HS-5 (cell line): ENCODE measurements at places on chromosomes 5 and 9.

DNA sequence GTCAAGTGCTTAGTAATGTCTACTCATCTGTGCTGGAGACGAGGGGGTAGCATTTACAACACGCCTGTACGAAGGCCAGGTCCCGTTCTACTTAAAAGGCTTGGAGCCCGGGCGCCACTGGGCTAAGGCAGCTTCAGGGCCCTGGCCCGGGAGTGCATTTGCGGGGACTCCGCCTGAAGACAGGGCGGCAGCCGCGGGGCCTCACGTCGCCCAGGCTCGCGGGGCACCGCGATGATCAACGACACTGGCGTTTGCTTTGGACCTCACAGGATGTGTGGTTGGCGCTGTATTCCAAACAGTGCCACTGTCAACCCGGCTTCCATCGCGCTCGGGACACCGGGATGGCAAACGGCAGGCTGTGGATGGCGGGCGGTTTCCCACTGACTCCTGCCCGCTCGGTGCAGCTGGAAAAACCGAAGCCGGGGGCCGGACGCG lies 1.1 kb upstream of the TENT4A start:
- DNase-seq: no peak

GRCh38 chr9:33988219-33988890 lies 60.3 kb downstream of the UBAP2 start:
- DNase-seq: no peak

GRCh38 chr5:110086658-110087388 lies 397.1 kb downstream of the MAN2A1 start:
- peak; percentile 86 for DNase-seq

DNA sequence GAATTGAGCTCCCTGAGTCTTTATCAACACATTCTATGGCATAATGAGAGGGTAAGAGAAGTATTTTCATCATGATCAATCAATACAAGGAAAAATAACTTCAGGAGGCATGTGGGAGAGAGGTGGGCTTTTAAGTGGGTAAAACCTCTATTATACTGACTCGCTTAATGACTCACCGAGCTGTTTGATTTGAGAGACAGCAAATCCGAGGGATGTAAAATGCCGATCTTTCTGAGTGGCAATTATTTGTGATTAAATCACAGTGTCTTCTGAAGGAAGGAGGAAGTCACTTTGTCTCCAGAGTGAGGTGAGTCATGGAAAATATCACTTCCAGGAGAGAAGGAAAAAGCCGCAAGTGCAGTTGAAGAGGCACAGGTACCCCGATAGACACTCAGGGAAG lies 320.4 kb downstream of the DRD1 start:
- DNase-seq: no peak

- no peak for DNase-seq
Measured at GRCh38 chr9:123377211-123377971, 21.4 kb downstream of the CRB2 start.

DNA sequence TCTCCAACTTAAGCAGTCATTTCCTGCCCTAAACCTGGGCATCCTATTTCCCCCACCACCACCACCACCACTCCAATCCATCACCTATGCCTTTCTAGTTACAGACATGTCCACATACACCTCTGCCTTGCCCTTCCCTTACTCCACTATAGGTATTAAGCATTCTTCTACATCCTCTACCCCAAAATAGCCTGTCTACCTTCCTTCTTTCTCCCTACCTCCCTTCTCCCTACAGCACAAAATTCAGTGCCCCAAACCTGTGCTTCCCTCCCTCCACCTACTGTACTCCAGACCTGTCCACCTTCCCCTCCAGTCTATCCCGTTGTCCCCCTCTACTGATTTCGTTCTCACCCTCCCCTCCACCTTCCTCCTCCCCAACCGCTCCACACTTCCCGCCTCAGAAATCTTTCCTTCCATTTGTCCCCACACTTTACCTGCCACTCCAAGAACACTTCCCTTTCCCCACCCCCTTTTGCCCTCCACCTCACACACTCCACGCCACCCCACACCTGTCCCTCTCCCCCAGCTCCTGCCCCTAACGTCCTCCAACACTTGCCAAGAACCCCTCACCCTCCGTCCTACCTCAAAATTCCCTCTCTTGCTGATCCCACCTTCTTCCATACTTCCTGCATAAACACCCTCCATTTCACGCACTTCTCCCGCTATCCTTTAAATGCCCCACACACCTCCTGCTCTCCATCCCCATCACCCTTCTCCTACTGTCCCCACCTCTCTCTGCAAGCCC lies 1.6 kb downstream of the STRBP start:
- no peak for DNase-seq

GRCh38 chr5:143791848-143792731 lies 19.9 kb upstream of the HMHB1 start:
- no peak for DNase-seq

- no peak for DNase-seq
Measured at GRCh38 chr9:121881920-121882500, 211.1 kb downstream of the TTLL11 start.

- DNase-seq: no peak
Measured at GRCh38 chr5:32638309-32638708, 53.0 kb downstream of the SUB1 start.
